ENCODE measurements at places on chromosomes 11 and 22. TPM values are rescaled to one million over a fixed set of nuclear protein-coding genes. Genes with fewer than 3 reads are reported as not detected.

DNA sequence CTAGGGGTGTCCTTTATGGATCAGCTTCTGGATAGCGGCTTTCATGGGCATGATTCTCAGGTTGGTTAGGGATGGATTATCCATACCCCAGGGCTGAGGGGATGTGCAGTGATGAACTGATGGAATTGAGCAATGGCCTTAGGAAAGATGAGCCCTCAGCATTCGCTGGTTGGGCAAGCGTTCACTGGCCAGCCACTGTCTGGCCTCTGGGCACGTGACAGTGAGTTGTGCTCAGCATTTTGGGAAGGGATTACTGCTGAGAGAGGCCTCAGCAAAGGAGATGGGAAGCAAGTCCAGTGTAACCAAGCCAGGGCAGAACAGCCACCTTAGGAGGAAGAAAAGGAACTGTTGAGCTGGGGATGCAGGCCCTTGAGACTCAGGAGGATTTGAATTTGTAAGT, 17.4 kb downstream of the UBASH3B start:
- no peak for DNase-seq

GRCh38 chr11:74417379-74417804, 19.2 kb upstream of the PGM2L1 start:
- no peak for DNase-seq

DNA sequence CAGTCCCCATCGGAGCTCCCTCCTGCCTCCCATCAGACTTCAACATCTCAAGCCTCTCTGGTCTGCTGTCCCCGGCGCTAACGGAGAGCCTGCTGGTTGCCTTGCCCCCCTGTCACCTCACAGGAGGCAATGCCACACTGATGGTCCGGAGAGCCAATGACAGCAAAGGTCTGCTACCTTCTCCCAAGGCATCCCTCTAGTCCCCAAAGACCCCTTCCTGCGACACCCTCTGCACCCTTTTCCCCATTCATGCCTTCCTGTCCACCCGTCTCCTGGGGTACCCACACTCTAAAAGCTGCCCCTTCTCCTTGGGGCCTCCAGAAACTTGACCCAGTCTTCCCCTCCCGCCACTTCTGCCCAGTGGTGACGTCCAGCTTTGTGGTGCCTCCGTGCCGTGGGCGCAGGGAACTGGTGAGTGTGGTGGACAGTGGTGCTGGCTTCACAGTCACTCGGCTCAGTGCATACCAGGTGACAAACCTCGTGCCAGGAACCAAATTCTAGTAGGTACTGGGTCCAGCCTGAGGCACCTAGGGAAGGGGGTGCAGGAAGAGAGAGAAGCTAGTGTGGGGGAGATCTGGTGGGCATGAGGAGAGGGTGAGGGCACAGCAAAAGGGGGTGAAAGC, 860 bp downstream of the UPK2 start:
- DNase-seq: no peak

- DNase-seq: no peak
These were observed 13.7 kb downstream of the ELF5 start for GRCh38 chr11:34499719-34500500.

Gene TBX1
- total RNA-seq: 0.09 TPM

Gene LRP5
- total RNA-seq: 33.8 TPM

All from activated CD4-positive, alpha-beta T cell treated with anti-CD3 and anti-CD28 coated beads, Interleukin-2, amount 10 ng/mL, durations not matched to agents 24 days and 14 days (primary cell).